ENCODE measurements at places on chromosomes 12 and 14.

- DNase-seq, result no peak
Observed at GRCh38 chr12:105245291-105245690, 9.3 kb upstream of the APPL2 start.

GRCh38 chr14:33039311-33039710 lies 100.6 kb downstream of the NPAS3 start:
- DNase-seq, result no peak

- no peak for DNase-seq
Observed at GRCh38 chr12:62113366-62114011, 146.7 kb upstream of the USP15 start.

GRCh38 chr14:60133487-60133886 lies 31.7 kb downstream of the DHRS7 start:
- no peak for DNase-seq

DNA sequence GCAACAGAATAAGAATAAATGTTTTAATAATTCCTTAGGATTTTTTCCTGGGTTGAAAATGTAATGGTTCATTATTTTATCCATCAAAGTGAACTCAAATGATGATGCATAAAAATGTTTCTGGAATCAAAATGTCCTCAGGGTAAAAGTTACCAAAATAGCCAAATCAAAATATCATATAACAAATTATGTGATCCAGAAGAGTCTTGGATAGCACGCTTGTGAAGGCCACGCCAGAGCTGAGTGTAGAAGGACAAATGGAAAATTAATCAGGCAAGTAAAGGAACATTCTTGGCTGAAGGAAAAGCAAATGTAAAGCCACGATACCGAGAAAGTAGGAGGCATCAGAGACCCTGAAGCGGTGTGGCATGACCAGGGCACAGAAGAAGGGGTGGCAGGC lies 169.2 kb downstream of the CAPZA3 start:
- no peak for DNase-seq

DNA sequence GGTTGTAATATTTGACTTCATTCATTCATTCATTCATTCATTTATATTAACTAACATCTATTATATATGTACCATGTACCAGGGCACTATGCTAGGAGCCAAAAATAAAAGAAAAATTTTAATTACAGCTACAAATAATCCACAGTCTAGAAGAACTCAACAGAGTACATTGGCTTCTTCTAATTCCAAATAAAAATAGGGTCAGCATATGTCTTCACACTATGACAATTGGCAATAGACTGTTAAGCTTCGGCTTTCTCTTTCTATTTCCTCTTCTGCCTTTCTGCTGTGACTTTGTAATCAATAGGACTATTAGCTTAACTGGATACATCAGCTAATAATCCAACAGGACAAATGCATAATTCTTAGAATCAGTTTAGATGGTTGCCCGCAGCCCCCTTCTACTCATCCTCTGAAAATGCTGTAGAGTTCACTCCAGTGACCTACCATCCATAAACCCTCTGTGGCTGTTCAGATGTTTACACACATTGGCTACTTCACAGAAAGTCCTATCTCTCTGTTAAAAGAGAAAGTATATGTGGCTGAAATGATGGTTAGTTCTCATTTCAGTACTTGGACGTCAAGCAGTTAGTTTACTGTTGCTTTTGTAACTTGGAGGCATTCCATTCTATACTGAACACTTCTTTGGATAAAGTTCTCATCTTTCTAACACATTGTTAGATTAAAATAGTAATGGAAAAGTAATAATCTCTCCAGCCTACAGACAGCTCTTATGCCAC lies 445.5 kb upstream of the GARIN6 start:
- no peak for DNase-seq

- DNase-seq, result no peak
Observed at GRCh38 chr12:46266382-46266791, 2.5 kb downstream of the SLC38A1 start.

DNA sequence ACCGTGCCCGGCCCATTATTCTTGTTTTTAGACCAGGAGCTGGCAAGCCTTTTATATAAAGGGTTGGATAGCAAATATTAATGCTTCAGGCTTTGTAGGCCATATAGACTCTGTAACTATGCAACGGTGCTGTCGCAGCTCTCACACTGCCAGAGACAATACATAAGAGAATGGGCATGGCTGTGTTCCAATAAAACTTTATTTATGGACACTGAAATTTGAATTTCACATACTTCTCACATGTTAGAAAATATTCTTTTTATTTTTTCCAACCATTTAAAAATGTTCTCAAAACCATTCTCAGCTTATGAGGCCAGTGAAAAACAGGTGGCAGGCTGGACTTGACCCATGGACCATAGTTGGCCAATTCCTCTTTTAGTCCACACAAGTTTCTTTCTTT lies 13.0 kb upstream of the CDK2AP1 start:
- no peak for DNase-seq

- no peak for DNase-seq
Observed at GRCh38 chr12:106096376-106096775, 42.4 kb downstream of the NUAK1 start.

- DNase-seq, result no peak
Observed at GRCh38 chr14:37583358-37584210, 11.5 kb downstream of the FOXA1 start.

GRCh38 chr12:26648066-26648465 lies 184.9 kb downstream of the ITPR2 start:
- no peak for DNase-seq

DNA sequence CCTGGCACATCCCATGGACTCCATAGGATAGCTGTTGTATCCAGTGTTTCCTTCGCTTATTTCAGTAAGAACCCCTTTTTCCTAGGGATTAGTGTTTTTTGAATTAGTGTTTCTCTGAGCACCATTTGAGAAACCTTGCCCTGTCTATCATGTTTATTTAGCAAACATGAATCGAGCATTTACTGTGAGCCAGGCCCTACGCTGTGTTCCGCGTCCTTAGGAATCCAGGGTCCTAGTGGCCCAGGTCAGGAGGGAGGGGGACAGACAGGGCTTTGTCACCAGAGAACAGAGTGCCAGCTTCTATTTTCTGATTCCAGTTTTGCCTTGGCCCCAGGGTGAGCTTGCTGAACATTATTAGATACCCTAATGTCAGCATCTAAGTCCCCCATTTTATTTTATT lies 2.5 kb downstream of the TEAD4 start:
- DNase-seq, result no peak

GRCh38 chr14:49594347-49595091 lies 4.2 kb upstream of the LRR1 start:
- no peak for DNase-seq

- no peak for DNase-seq
Observed at GRCh38 chr12:76560086-76560491, 518 bp upstream of the OSBPL8 start.

GRCh38 chr14:101444116-101444515 lies 117.2 kb upstream of the DIO3 start:
- no peak for DNase-seq

DNA sequence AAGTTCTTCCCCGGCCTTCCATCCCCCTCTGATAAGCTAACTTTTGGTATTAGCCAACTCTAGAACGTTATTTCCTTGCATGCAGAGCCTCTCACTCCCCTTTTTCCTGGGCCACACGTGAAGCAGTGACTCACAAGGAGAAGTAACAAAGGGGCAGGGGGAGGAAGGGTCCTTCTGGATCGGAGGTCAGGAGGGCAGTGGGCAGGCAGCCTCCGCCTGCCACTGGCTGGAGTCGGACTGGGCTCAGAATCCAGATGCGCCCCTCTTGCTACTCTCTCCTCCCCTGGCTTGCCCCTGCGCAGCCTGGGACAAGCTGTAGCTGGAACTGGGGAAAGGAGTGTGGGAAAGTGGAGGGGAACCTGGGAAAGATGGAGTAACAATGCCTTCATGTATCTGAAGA lies 55.0 kb downstream of the TPCN1 start:
- no peak for DNase-seq
